ENCODE measurements at places on chromosomes 11 and 22. TPM values are rescaled to one million over a fixed set of nuclear protein-coding genes. Genes with fewer than 3 reads are reported as not detected.

POTEH gene
- not detected for total RNA-seq

PCF11 gene
- total RNA-seq = 58.7 TPM

TRPM5 gene
- not detected for total RNA-seq

SEPTIN3 gene
- 0.48 TPM for total RNA-seq

GAS2 gene
- total RNA-seq = 7.7 TPM

DAGLA gene
- 1.4 TPM for total RNA-seq

DNA sequence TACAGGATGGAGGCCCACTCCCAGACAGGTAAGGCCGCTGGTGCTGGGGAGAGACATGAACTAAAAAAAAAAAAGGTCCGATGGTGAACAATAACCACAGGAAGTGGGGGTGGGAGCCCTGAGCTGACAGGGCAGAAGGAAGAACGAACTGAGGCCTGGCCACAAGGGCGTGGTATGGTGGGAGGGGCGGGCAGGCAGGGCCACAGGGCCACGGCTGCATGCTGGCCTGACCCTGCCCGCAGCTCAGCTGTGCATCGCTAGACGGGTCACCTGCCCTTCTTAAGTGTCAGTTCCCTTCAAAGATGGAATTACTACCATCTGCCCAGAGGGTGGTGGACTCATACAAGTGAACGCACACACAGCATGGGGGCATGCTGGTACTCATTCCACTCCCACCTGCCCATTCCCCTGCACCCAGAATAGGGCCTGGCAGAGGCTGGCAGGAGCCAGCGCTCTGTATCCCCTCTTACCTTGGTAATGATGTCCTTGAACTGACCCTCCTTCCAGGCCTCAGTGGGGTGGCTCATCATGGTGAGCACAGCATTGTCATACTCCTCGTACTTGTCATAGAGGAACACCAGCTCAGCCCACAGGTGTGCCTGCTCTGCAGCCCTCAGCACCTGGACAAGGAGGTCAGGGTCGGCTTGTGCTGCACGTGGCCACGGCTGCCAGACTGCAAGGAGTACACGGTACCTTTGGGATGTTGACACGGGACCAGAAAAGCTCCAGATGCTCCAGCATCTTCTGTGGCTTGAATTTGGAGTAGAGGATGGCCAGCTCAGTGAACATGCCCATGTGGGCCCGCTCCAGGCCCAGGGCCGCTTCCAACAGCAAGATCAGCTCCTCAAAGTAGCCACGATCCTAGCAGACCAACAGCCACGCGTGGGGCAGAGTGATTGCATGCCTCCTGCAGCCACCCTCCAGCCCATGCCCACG, 17.5 kb upstream of the SLC25A1 start:
- no peak for DNase-seq

GRCh38 chr22:38774496-38775166, 18.8 kb upstream of the SUN2 start:
- DNase-seq = no peak

- no peak for DNase-seq
These were observed 29.7 kb upstream of the IGLL5 start for GRCh38 chr22:22857607-22858558.

- no peak for DNase-seq
These were observed 46.2 kb upstream of the CTTN start for GRCh38 chr11:70352100-70352499.

GRCh38 chr11:43933608-43934551, 8.6 kb upstream of the C11orf96 start:
- DNase-seq = no peak

GRCh38 chr11:101091781-101092180, 37.8 kb downstream of the PGR start:
- DNase-seq = no peak

DNA sequence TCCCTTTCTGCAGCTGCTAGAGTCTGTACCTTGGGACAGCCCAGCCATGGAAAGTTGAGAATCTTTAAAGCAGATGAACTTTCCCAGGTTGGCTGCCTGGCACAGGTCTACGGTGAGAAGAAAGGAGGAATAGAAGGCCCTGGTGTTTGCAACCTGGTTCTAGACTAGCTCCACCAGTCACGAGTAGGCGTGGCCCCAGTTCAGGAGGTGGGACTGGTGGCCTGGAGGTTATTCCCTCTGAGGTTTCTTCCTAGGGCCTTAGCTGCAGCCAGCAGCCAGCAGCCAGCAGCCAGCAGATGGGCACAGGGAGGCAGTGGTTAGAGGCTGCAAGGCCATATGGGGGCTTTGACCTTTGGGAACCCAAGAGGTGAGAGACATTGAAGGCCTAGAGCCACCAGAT, 40.9 kb downstream of the PRDM11 start:
- no peak for DNase-seq

GRCh38 chr22:23180893-23181720, 798 bp downstream of the BCR start:
- no peak for DNase-seq

- no peak for DNase-seq
These were observed 882.7 kb downstream of the BRD1 start for GRCh38 chr22:48944751-48945620.

- DNase-seq = no peak
These were observed 31.8 kb downstream of the GLB1L2 start for GRCh38 chr11:134363592-134363991.

DNA sequence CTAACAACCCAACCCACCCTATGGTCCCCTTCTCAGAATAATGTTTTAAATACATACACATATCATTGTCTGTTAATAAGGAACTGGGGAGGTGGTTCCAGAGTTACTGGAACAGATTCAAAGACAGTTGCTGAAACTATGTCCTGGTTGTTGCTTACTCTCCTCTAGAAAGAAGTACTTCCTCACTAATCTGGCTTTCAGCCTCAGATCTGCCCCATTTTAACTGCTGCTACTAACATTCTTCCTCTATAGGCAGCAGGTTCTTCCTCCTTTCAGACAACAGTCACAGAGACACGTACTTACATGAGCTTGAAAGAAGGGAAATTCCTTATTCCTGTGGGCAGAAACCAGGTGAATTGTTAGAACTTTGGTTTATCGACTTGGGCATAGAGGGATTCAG, 8.1 kb upstream of the NEU3 start:
- no peak for DNase-seq
